Head of caudate nucleus (tissue), 42 donors: ENCODE measurements at places on chromosomes 4 and X.

DNA sequence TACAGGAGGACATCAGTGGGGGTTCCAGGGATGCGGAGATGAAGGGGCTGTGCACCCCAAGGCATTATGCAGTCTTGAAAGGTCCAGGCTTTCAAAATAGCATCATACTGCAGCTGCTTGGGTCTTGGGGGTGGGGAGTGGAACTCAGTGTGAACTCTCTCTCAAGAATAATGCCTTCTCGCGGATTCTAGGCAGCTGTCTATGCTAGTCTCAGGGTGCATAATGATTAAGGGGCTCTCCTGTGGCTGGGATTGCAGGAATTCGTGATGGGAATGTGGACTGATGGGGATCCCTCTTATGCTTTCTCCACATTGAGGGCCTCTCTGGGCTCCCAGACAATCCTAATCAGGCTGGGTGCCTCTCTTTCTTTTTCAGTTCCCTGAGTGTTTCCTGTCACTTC is 172.2 kb upstream of the ARHGAP24 start:
- no peak for DNase-seq

GRCh38 chr4:125986307-125986706 is 671.6 kb downstream of the FAT4 start:
- no peak for DNase-seq

DNA sequence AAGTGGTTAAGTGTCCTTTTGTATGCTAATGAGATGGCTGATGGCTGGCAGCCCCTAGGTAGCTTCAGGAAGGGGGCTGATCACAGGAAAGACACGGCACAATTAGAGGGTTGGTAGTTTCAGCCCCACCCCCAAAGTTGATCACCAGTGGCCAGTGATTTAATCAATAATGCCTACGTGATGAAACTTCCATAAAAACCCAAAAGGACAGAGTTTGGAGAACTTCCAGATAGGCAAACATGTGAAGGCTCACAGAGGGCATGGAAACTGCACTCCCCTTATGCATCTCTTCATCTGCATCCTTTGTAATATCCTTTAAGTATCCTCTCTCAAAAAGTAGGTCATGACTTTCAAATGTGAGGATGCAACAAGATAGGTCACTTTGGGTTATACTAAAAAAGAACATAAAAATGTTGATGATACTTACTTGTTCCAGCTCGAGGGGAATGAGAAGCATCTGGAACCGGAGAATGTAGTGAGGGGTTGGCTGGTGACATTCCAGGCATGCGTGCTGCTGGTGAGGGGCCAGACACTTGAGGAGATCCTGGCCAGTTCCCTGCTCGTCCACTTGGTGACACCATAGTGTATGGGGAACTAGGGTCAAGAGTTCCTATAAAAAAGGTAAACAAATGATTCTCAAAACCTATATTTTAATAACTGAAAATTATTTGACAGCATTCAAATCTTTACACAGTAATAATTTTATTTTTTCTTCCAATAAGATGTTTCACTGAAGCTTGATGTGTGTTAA is 16.7 kb upstream of the CXorf38 start:
- DNase-seq: no peak

DNA sequence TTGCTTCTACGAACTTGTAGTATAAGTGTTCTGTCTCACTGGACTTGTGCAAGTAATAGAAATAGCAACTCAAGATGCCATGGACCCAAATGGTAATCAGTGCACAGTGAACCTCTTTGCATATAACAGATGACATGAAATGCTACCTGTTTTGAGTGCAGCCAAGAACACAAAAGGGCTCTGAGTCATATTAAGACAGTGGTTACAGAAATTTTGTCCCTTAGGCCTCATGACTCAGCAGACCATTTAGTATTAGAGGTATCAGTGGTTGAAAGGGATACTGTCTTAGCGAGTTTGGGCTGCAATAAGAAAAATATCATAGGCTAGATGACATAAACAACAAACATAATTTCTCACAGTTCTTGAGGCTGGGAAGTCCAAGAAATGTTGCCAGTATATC is 502.9 kb upstream of the PCDH10 start:
- DNase-seq: no peak

- no peak for DNase-seq
Observed at GRCh38 chr4:114115526-114115925, 136.1 kb upstream of the ARSJ start.

DNA sequence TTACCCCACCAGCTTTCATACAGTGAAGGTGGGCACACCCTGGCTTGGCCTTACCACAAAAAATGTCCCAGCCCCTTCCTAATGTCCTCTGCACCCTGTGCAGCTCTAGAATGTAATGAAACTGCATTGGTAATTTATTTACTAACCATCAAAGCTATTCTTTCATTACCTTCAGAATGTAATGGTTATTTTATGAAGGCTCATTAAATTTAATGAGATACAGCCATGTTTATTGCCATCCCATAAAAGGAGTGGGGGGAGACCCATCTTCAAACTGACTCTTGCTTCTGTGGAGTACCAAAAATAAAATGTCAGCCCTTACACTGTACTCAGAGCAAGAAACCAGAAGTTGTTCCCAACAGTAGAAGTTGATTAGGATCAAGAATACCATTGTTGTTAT is 25.0 kb downstream of the NKX6-1 start:
- DNase-seq: no peak

DNA sequence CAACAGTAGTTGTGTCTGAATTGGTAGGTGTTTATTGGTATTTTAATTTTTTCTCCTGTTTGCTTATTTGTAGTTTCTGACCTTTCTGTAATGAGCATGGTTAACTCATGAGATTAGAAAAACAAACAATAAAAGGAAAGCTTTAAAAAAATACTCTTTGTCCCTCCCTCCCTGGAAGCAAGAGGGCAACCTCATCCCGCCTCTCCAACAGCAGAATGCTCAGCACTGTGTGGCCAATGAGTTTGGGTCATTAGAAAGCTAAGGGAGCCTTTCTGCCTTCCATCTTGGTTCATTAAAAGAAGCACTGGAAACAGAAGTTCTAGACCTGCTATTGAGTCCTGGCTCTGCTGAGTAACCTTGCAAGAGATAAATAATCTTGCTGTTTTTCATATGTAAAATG is 33.9 kb downstream of the TRPC5 start:
- no peak for DNase-seq

DNA sequence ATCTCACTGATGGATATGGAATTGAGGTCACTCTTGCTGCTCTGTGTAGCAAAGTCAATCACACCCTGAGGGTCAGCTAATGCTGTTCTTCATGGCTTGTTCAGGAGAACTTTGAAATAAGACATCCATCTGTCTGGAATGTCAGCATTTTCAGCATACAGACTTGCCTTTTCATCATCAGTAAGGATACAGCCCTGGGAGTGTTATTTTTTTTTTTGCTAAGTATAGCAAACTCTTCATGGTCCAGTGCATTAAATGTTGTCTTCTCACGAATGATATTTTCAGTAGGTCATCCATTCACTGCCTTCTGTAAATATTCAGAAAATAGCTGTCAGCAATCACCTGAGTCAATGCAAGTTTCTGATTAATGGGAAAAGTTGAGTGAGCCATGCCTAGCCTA is 268.8 kb upstream of the SMIM31 start:
- no peak for DNase-seq

DNA sequence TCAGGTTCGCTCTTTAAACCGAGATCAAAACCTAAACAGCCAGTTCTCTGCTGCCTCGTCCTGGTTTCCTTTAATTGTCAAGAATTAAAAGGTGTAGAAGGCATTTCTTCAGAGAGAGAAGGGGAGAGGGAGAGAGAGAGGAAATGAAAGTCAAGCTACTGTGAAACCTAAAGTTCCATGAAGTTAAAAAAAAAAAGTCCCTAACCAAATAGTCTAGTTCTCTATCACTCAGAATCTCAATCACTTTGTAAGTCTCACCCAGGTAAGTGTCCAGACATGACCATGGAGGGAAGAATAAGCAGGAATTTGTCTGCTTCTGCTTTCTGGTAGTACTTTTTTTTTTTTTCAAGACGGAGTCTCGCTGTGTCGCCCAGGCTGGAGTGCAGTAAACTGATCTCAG is 18.8 kb upstream of the SMIM14 start:
- DNase-seq: no peak

DNA sequence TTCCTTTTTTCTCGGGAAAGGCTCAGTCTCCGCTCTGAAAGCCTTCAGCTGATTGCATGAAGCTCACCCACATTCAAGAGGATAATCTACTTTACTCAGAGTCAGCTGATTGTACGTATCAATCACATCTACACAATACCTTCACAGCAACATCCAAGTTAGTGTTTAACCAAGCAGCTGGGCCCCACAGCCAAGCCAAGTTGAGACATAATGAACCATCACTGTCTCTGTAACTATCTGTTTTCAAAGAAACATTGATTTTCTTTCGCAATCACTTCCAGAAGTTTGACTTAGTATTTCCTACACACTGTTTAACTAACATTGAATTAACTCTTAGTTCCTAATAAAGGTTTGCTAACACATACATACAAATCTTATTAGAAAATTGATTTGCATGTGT is 40.3 kb downstream of the RWDD4 start:
- no peak for DNase-seq

DNA sequence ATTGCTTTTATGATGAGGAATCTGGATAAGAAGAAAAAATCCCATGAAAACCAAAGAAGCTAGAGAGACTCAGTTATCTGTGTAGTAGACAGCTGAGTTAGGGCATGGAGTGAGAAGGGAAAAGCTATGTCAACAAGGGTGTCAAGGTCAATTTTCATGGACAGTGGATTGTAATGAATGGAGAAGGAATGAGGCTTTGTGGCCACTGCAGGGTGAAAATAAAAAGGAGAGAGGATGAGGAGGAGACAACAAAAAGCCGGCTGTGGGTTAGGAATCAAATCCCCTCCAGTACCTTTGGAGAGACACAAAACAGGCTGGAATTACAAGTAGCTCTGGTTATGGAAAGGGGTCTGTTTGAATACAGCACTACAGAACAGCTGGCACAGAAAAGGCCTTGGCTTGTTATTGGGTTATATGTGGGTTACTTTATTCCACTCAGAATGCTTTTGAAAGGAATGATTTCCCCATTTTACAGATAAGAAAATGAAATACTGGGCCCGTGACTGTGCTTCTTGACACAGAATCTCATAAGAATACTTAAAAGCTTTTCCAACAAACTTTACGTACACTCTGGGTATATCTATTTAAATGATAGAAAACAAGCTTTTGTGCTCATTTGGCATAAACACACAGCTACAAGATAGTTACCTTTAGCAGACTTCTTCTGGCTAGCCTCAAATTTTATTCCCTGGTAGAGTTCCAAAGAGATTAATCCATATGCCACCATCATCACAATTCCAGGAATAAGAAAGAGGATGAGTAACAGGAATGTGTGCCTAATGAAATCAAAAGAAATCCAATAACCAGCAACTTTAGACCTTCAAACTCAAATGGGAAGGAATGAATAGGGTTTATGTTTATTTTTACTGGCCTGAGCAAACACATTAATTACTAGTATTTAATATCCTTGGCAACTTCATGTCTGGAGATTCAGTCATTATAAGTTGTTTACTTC is 7.5 kb downstream of the CCKAR start:
- DNase-seq: no peak

GRCh38 chr4:38670939-38671591 is 7.1 kb downstream of the KLF3 start:
- no peak for DNase-seq

GRCh38 chr4:189060104-189060503 is 880.6 kb upstream of the FRG1 start:
- no peak for DNase-seq

GRCh38 chr4:38452009-38452408 is 212.0 kb upstream of the KLF3 start:
- no peak for DNase-seq

- no peak for DNase-seq
Observed at GRCh38 chr4:37650481-37650880, 35.7 kb downstream of the RELL1 start.

- no peak for DNase-seq
Observed at GRCh38 chr4:21596521-21596920, 352.1 kb downstream of the KCNIP4 start.

- no peak for DNase-seq
Observed at GRCh38 chrX:150873616-150874015, 24.9 kb downstream of the CD99L2 start.

DNA sequence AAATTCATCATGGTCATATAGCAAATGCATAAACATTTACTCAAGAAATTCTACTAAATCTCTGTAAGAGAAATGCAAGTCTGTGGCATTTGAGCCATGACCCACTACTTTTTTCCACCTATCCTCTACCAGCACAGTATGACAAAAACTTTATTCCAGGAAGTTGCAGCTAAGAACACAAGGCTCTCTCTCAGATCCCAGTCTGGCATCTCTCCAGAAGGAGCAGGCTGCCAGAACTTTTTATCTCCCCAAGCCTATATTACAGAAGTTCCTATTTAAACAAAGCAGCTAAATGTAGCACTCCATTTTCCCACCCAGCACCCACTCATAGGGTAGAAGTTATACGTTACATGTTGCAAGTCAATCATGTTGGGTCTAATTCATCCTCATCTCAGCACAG is 49.3 kb upstream of the EPGN start:
- DNase-seq: no peak

GRCh38 chr4:140336730-140337129 is 36.7 kb upstream of the SCOC start:
- DNase-seq: no peak
